GM12864 (cell line): ENCODE measurements at places on chromosomes 12 and 14.

GRCh38 chr12:124334976-124335375 lies 40.1 kb downstream of the RFLNA start:
- no peak for DNase-seq

- no peak for DNase-seq
These were observed 8.3 kb downstream of the PXN start for GRCh38 chr12:120257041-120257821.

DNA sequence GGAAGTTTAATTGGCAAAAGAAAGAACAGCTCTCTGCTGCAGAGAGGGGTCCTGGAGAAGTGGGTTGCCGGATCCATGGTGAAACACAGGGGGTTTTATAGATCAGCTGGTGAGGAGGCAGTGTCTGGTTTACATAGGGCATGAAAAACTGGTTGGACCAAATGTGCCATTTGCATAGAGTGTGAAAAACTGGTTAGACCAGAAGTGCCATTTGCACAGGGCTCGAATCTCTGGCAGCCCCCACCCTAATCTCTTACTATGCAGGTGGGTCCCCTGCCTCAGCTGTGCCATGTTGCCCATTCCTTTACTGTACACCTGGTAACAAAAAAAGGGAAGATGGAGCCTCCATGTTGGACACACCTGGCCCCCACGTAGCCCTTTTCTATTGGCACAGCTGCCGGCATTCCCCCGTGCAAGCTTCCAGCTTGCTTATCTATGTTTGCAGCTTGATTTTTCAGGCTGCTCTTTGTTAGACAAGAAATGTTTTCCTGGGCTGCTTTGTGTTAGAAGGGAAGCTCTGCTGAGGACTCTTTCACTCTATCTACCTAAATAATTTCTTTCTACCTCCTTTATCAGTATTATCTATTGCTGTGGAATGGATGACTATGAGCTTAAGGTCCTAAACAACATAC lies 61.1 kb upstream of the TMEM132D start:
- no peak for DNase-seq

GRCh38 chr12:53951577-53952334 lies 2.9 kb upstream of the HOXC12 start:
- DNase-seq: no peak

- no peak for DNase-seq
These were observed 93.7 kb downstream of the KICS2 start for GRCh38 chr12:64128366-64128765.
